Neural crest cell (in vitro differentiated cells): ENCODE measurements at places on chromosomes 7 and 10.

GRCh38 chr10:28788762-28789161 lies 111.4 kb downstream of the BAMBI start:
- DNase-seq, result no peak

- no peak for DNase-seq
Observed at GRCh38 chr7:106864298-106865081, 592 bp upstream of the PIK3CG start.

- DNase-seq, result no peak
Observed at GRCh38 chr10:2137549-2138174, 400.3 kb upstream of the ADARB2 start.

- DNase-seq, result no peak
Observed at GRCh38 chr10:59346321-59346720, 16.0 kb downstream of the FAM13C start.

DNA sequence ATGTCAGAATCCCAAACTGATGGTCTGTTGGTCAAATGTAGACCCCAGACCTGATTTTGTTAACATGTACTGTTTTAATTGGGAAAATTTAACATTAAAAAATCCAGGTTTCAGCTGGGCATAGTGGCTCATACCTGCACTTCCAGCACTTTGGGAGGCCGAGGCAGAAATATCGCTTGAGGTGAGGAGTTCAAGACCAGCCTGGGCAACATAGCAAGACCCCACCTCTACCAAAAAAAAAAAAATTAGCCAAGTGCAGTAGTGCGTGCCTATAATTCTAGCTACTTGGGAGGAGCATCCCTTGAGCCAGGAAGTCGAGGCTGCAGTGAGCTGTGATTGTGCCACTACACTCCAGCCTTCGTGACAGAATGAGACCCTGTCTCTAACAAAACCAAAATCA lies 15.9 kb upstream of the CAMK2G start:
- no peak for DNase-seq

DNA sequence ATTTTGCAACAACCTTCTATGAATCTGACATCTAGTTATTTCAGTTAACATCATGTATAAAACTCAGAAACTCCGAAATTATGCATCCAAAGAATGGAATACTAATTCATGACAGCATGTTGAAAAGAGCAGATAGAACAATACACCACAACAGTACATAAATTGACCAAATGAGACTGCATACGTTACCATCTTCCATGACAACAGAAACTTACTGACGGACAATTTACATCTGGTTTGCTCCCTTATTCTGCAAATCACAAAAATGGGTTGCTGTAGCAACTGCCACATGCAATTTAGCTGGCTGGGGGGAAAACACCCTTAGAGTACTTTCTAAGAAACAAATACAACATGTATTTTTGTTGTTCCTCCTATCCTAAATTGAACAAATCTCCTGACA lies 14.3 kb downstream of the LRRN3 start:
- no peak for DNase-seq

DNA sequence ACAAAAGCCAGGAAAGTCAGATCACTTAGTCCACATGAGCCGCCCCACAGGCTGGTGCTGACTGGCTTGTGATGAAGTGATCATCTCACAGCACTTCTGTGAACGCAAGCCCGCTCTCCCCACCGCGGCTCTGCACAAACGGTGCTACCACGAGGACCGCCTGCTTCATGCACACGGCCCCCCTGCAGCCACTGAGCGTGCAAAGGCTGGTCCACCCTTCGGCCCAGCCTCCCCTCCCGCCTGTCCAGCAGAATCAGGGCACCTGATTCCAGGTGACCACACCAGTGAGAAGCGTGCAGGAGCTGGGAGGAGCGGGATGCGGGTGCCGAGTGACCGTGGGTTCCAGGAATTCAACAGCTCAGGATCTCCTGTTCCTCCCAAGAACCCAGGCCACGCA lies 32.2 kb downstream of the MAD1L1 start:
- no peak for DNase-seq

- DNase-seq, result no peak
Observed at GRCh38 chr7:101921061-101921460, 103.6 kb downstream of the CUX1 start.

- DNase-seq, result no peak
Observed at GRCh38 chr7:50270531-50271018, 33.9 kb upstream of the IKZF1 start.

- DNase-seq, result no peak
Observed at GRCh38 chr10:127877699-127878098, 15.0 kb downstream of the CLRN3 start.

DNA sequence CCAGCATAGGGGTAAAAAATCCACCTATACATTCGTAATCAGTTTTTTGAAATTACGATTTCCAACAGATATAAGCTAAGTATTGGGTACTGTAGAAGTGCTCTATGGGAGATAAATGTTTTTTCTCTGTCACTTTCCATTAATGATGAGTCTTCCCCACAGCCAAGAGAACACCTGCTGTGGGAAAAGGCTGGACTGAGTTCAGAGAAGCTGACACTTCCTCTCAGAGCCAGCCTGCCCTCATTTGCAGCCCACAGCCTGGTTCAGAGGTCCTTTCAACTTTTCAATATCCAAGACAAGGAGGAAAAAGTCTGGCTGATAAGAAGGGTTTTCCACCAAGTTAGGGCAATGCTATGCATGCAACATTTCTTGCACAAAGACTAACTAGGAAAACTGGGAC lies 64.5 kb upstream of the DNAJB12 start:
- no peak for DNase-seq

DNA sequence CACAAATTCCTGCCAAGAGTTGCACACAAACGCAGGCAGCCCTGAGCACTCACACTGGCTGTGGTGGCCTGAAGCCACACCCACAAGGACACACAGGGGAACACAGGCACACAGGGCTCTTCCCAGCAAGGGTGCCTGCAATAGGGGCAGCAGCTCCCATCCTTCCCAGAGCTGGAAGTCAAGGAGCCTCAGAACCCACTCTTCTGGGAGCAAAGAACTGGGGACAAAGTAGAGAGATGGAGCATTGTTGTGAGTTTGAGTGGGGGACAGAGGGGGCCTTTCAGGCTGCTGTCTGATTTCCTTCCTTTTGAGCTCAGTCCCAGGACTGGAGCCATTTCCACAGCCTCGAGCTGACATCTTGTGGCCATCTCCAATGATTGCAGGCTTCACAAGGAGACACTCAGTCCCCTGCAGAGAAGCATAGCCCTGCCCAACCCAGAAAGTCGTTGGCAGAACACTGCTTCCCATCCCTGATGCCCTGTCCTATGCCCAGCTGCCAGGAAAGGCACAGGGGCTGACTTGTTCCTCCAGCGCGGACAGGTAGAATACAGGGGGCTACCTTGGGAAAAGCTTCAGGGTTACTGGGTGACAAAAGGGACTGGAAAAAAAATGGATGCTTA lies 34.4 kb upstream of the SLF2 start:
- peak; percentile 63 for DNase-seq

DNA sequence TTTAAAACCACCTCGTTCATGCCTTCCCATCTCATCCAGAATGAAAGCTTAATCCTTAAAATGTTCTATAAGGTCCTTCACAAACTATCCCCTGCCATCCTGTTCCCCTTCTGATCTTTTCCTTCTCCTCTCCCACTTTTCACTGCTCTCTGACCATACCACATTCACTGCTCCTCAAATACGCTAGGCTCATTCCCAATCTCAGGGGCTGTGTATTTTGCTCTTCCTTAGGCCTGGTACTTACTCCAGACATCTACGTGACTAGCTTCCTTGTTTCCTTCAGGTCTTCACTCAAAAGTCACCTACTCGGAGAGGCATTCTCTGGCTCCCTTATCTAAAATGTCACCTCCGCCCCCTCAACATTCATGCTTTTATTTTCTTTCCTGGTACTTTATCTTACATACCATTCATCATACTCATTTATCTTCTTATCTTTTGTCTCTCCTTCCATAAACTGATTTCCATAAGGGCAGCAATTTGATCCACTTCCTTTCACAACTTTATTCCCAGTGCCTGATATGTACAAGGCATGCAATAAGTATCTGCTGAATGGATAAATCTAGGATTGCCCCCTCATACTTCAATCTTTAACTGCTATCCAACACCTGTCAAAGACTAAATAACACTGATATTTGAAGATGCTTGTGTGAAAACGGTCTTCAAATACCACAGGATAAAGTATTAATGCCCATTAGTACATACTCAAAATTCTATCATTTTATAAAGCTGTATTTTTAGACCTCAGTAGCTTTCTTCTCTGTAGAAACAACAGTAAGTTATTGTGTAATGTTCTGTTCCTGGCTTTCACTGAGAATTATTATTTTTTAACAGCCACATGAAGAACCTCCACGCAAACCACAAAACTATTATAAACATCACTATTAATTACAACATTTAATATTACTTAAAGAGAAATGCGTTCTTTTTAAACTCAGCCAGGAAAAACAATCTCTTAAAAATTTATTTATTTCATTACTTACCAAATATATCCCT lies 27.0 kb downstream of the JMJD1C start:
- DNase-seq, result no peak

- no peak for DNase-seq
Observed at GRCh38 chr10:87642988-87643387, 16.7 kb upstream of the PAPSS2 start.

GRCh38 chr10:12308736-12309375 lies 40.5 kb upstream of the CAMK1D start:
- DNase-seq, result no peak

GRCh38 chr7:137904833-137905232 lies 58.1 kb upstream of the DGKI start:
- no peak for DNase-seq

DNA sequence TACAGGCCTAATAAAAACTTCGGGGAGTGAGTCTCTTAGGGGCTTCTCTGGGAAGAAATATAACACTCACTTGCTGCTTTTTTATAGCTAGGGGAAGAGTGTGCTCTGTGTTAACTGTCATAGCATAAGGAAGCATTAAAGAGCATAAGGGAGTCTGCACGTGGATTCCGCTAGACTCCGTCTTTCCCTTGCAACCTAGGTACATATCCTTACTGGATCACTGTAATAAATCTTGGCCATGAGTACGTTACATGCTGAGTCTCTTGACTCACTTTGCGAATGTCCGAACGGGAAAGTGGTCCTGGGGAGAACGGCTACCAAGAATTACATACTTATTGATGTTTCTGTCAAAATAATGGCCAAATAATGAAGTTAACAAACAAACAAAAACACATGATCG lies 999.1 kb upstream of the MBL2 start:
- no peak for DNase-seq

- no peak for DNase-seq
Observed at GRCh38 chr7:92788559-92789183, 47.7 kb downstream of the CDK6 start.

DNA sequence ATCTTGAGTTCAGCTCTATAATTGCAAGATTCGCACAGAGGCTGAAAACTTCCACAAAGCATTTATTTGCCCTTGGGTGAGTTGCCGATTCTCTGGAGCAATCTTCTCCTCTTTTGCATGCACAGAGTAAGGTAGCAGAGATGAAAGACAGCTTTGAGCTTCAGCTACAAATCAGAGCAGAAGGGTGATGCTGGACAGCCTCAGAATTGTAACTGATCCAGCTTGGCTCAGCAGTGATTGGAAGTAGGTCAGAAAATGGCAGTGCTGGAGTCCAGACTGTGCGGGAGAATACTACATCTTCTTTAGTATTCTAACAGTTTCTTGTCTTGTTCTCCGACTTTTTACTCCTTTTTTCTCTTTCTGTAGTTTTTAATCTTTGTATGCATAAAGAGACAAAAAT lies 55.4 kb upstream of the CDC14C start:
- no peak for DNase-seq

- DNase-seq, result no peak
Observed at GRCh38 chr10:121104476-121105111, 253.4 kb downstream of the WDR11 start.

DNA sequence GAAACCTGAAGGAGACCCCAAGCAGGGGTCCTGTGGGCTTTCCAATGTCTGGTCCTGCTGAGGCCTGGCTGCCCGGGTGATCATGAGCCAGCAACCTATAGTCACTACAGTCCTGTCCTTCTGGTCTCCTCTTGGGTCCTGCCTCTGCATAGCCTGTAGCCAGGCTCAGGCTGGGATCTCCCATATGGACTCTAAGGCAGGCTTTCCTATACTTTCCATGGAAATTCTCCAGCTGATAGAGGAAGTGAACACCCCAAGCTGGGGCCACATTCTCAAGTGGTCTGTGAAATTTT lies 26.4 kb downstream of the ANXA8 start:
- DNase-seq, result no peak

- DNase-seq, result no peak
Observed at GRCh38 chr7:131305152-131305551, 22.5 kb upstream of the MKLN1 start.

- DNase-seq, result no peak
Observed at GRCh38 chr7:44272456-44272855, 52.9 kb downstream of the CAMK2B start.

- DNase-seq, result no peak
Observed at GRCh38 chr10:96585736-96586418, 935 bp downstream of the TM9SF3 start.

DNA sequence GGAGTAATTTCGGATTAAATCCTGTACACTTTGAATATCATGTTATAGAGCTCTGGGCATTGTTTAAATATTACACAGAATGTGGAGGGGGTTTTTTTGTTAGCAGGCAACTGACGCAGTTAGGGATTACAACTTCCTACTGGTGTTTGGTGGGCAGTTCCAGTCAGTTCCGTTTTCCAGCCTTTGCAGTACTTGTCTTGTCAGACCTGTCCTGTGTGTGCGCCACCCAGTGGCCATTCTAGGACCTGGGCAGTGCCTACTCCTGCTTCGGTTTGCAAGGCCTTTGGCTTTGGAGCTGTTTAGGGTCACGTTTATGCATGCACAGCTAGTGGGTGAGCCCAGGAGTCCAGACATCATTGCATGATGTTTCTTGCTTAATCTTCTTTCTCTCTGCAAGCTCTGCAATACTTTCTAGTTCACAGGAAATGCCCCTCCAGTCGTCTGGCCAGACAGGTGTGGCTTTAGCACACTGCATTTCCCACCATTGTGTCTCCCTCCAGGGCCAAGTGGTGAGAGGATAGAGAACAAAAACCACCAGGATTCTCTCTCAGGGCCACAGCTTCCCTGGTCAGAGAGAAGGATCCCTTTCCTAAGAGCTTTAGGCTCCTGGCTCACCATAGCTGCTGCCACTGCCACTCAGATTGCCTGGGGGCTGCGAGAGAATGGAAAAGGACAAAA lies 96.5 kb upstream of the TARP start:
- peak; percentile 94 for DNase-seq

DNA sequence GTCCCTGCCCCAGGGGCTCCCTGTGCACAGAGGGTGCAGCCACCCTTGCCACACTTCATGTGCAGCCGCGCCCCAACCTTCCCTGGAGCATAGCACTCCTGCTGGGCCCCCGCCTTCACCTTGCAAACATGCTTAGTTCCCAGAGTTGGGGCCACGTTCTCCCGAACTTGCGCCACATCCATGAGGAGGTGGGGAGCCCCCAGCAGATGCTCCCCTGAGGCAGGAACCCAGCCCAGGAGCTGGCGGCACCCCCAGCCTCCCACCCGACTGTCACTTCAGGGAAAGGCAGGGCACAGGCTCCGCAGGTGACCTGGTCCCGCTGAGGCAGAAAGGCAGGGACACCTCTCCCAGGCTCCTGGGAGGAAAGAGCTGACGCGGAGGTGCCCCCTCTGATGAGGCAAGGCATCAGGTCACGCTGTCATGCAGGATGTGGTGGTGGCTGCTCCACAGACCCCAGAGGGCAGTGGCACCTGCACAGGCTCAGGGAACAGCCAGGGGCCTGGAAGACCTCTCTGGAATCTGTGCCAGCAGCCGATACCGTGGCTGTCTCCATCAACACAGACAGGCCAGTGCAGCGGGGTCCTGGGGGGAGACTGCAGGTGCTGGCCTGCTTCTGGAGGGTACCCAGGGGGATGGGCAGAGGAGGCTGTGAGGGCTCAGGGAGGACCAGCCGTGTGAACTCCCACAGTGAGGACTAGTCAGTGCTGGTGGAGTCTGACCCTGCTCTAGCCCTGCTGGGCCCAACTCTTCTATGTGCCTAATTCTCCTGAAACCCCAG lies 221.3 kb downstream of the MAD1L1 start:
- no peak for DNase-seq
